Upper lobe of right lung (tissue), 1 donor: ENCODE measurements at places on chromosomes 6 and 20. TPM values are rescaled to one million over a fixed set of nuclear protein-coding genes. Genes with fewer than 3 reads are reported as not detected.

The CLPSL1 gene
- not detected for total RNA-seq

The TXLNB gene
- 1.3 TPM for total RNA-seq

The ERGIC3 gene
- 179 TPM for total RNA-seq

- no peaks in the 10 kb centered on the region for H3K27me3 ChIP-seq
- H3K27ac ChIP-seq, result no peak overlapping the region
- H3K4me3 ChIP-seq, result no peak overlapping the region
- DNase-seq, result no peak
- no peaks in the 10 kb centered on the region for H3K4me1 ChIP-seq
Observed at GRCh38 chr20:11324990-11325389, 592.7 kb upstream of the BTBD3 start.

DNA sequence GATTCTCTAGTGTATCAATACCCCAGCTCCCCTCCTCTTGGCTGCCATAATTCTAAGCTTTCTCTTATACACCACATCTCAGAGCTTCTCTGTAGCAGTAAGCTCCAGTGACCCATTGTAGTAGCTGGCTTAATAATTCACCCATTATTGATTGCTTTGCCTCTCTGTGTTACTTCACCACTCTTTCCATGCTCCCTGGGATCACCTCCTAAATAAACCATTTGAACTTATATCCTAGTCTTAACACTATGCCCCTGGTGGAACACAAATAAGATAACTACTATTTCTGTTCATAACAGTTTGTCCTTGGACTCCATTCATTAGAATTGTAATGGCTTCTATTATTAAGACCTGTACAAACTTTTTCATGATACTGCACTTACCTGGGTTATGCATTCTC, 758.9 kb downstream of the KIF16B start:
- no peak overlapping the region for H3K4me3 ChIP-seq
- no peaks in the 10 kb centered on the region for H3K36me3 ChIP-seq
- no peaks in the 10 kb centered on the region for H3K4me1 ChIP-seq
- H3K27ac ChIP-seq, result no peak overlapping the region
- no peak for DNase-seq
- H3K27me3 ChIP-seq, result no peaks in the 10 kb centered on the region

The HMGN4 gene
- 45.8 TPM for total RNA-seq

- no peaks in the 10 kb centered on the region for H3K36me3 ChIP-seq
- H3K27ac ChIP-seq, result no peak overlapping the region
- H3K4me1 ChIP-seq, result no peaks in the 10 kb centered on the region
- no peaks in the 10 kb centered on the region for H3K27me3 ChIP-seq
- DNase-seq, result no peak
Observed at GRCh38 chr20:61055180-61056010, 196.7 kb upstream of the CDH4 start.

The RAD21L1 gene
- not detected for total RNA-seq

DNA sequence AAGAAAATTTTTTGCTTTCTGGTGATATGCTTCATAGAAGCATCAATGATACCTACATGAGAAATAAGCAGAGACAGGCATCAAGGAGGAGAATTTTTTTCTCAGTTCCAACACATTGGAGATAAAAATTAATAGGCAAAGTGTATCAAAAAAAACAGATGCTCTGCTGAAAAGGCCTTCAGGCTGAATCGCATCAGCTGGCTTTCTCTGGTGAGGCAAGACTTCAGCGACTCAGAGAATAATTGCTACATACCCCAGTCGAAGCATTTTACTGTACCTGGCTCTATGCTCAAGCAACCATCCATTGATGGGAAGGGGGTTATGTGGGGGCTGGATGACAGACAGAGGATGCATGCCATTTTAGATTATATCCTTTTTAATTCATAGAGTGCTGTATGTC, 415.1 kb downstream of the TFAP2A start:
- H3K27me3 ChIP-seq, result no peaks in the 10 kb centered on the region
- no peaks in the 10 kb centered on the region for H3K4me1 ChIP-seq
- no peak overlapping the region for H3K27ac ChIP-seq
- no peak for DNase-seq

DNA sequence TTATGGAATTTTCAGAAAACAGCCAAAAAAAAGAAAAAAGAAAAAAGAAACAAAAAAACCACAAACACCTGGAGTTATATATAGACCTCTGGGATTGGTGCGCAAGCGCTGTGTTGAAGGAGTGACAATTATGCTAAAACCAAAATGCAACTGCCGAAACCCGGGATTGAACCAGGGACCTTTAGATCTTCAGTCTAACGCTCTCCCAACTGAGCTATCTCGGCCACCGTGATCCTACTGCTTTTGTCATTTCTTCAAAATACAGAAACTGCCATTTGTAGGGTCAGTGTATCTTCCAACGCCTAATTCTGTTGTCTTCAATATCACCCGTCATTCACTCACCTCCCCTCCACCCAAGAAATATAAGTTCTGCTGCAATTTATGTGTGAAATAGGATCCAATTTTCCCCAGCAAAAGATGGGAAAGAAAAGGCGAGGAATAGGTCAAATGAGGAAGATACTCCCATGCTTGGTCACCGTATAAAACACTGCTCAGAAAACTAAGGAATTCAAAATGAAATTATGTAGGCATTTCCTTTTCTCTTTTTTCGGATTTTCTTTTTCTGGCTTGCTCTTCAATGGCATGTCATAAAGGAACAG, 116.0 kb downstream of the TRIM27 start:
- no peaks in the 10 kb centered on the region for H3K4me1 ChIP-seq
- no peak overlapping the region for H3K27ac ChIP-seq
- no peak overlapping the region for H3K4me3 ChIP-seq
- DNase-seq, result no peak
- peaks cover 87% of the 10 kb centered on the region for H3K27me3 ChIP-seq

DNA sequence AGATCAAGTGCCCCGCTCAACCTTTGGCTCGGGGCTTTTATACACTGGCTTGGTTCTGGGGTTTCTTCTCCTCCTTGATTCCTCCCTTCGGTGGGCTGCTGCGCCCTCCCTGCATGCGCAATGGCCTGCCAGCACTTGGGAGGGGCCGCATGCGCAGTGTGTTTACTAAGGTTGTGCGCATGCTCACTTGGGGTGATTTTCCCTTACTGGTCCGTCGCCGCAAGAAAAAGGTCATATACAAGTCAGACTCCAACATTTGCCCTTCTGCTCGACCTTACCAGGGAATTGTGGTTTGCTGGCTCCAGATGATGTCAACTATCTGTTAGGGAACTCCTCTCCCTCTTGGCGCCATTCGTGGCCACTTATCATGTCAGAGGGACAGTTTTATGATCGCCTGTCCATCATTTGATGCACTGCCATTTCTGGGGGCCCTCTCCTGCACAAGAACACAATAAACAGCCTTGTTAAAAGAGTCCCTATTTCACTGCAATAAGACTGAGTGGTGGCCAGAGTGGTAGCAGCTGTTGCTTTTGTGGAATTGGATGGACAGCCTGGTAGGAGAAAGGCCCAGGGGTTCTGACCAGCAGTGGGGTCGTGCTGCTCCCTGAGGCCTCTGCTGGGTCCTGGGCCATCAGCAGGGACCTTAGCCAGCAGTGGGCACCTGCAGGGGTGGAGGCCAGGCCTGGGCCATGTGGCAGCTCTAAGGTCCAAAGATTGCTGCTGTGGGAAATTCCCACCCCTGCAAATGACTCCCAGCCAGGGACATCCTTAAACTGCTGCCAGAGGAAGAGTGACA, 2.8 kb upstream of the LBP start:
- no peak overlapping the region for H3K4me3 ChIP-seq
- no peaks in the 10 kb centered on the region for H3K36me3 ChIP-seq
- DNase-seq, result no peak

DNA sequence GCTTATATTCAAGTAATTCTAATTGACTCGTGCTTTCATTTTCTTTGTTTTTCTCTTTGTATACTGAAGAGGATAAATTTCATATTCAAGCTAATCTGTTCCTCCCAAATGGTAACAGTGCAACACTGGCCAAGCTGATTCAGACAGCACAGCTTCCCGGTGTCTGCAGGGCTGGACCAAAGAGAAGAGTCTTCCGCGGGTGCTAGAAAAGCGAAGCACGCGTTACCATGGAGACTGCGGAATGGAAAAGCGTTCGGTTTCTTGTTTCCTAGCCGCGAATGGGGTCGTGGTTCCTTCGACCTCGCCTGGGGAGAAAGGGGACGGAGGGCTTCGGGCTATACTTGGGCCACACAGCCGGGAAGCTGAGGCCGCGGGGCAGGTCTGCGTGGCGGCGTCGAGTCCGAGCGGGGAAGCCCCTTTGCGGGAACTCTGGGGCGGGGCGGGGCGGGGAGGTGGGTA, 6.2 kb upstream of the ZNF311 start:
- peaks cover 7% of the 10 kb centered on the region for H3K4me1 ChIP-seq
- DNase-seq, result no peak
- H3K4me3 ChIP-seq, result peak overlapping the region; percentile 45
- H3K36me3 ChIP-seq, result no peaks in the 10 kb centered on the region

The TAGAP gene
- total RNA-seq, result 12.9 TPM

DNA sequence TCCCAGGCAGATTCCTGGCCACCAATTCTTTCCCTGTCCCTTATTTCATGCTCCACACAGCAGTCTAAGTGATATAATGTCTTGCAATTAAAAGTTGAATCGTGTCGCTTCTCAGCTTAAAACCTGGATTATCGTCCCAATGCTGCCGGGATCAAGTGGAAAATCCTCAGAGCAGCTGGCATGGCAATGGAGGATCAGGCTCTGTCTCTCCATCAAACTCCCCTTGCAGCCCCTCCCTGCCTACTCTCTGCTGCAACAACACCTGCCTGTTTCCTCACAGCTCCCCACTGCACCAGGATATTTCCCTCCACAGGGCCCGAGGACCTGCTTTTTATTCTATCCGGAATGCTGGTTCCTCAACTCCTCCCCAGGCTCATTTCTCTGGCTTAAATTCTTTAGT, 277.1 kb downstream of the SYNE1 start:
- H3K4me1 ChIP-seq, result no peaks in the 10 kb centered on the region
- peaks cover 81% of the 10 kb centered on the region for H3K36me3 ChIP-seq
- no peaks in the 10 kb centered on the region for H3K27me3 ChIP-seq
